ENCODE measurements at places on chromosomes 5 and 9.

DNA sequence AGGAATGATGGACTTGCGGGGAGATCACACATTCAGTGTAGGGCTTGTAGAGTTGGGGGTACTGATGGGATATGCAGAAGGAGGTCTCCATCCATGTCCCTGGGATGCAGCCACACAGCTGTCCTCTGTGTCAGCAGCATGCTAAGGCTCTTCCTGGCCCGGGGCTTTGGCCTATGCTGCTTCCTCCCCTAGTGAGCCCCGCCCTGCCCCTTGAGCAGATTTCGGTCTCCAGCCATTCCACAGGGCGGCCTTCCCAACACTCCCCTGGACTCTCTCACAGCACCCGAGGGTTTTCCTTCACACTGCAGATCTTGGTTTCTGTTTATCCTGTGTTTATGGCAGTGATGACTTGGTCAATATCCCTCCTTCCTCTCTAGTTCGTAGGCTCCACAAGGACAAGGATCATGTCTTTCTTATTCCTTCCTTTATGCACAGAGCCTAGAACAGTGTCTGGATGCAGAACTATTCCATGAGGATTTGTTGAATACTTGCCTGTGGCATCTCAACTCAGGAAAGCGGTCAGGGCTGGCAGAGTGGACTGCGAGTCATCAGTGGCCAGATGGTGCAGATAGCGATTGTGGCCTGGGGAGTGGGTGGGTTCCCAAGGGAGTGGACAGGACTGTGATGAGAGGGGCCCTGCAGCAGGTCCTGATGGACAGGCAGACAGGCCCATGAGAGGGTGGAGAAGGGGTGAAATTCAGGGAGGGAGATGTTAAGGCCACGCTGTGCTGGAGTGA, 114.2 kb downstream of the RGS3 start:
- no peak for DNase-seq

DNA sequence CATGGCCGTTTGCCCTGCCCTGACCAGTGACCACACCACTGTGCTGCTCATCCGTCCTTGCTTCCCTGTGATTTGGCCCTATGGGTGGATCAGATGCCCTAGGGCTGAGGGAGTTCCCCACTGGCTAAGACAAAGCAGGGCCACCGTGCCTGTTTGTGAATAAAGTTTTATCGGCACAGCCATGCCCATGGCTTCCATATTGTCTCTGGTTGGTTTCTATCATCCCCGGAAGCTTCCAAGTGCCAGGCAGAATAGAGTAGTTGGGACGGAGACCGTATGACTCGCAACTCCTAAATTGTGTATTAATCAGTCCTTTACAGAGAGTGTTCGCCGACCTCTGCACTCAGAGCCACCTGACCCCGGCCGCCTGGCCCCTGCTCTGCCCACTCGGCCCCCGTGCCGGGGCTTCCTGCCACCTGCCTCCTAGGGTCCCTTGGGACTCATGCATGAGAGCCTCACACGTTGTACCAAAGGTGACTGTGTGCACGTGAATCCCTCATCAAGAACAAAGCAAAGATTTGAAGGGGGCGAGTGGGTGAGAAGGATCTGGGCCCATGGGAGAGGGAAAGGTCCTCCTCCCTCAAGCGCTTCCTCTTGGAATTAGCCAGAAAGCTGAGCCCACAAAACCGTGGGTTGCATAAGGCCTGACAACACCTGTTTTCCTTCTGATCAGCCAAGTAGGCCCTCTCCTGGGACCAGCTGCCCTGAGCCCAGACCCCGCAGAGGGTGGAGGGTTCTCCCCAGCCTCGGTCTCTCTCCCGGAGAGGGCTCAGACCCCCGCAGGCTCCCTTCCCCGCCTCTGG, 11.7 kb upstream of the FCN2 start:
- no peak for DNase-seq

DNA sequence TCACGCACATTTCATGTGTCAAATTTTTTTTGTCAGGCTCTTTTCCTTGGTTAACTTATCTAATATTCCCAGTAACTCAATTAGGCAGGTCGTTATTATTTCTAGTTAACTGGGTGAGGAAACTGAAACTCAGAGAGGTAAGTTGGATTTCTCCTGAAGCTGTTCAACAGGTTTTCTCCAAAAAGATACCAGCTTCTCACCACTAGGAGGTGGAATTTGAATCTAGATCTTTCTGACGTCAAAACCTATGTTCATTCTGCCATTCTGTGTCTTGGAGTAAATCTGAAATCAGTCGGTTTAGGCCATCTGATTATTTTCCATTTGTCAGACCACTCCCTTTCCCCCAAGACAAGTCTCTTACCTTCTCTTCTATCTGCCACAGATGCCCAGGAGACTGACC, 572.9 kb downstream of the ACTL7B start:
- no peak for DNase-seq

GRCh38 chr5:545641-546375, 21.6 kb upstream of the SLC9A3 start:
- DNase-seq = no peak

- no peak for DNase-seq
Measured at GRCh38 chr9:81787747-81788632, 98.6 kb upstream of the TLE1 start.

DNA sequence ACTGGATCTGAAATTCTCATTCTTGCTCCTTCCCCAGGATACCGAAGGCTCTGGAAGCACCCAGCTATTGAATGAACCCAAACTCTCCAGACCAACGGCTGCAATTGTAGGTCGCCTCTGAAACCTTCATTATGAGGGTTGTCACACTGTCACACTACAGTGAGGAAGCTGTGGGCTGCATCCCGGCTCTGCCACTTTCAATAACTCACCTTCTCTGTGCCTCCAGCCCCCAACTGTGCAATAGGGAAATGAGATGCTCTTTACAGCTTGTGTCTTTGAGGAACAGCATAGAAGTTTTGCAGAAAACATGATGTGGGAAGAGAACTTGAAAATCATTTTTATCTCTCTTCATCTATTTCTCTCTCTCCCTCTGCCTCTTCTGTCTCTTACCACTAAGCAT, 69.6 kb upstream of the TGFBR1 start:
- no peak for DNase-seq

GRCh38 chr9:21828853-21829410, 26.5 kb downstream of the MTAP start:
- no peak for DNase-seq

- DNase-seq = no peak
Measured at GRCh38 chr5:7501061-7501460, 105.1 kb downstream of the ADCY2 start.

GRCh38 chr9:133524146-133524545, 613 bp downstream of the MYMK start:
- DNase-seq = no peak

DNA sequence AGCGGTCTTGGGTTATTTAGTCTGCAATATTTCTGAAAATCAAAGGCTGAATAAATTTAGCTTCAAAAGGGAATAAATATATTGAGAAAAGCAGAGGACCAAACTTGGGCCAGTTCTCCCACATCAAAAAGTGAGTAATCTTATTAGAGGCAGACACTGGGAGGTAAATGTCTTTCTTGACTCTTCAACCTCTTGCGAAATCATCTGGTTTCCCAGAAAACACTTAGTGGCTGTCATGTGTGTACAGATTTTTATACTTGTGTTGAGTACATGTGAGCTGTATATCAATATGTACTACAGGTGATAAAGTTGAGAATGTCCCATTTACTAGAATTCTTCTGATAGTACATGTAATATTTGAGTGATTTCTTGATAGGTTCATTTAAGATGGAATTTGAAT, 454.9 kb downstream of the PRR16 start:
- DNase-seq = no peak

DNA sequence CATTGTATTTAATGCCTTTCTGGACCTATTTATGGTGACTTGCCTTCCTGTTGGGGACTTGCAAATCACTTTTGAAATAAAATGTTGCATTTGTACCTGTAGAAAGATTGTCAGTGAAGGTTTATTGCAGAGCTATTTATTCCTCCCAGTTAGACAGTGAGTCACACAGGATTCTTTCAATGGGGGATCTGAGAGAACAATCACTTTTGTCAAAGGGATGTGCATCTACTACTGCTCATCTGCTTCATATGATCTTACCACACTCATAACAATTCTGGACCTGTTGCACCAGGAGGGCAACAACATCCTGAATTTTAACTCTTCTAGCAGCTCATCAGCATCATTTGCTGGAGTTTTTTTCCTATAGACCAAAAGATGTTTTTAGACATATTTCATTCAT, 66.8 kb downstream of the FBXL7 start:
- DNase-seq = no peak

GRCh38 chr9:16870596-16871335, at the start of gene BNC2:
Gene BNC2, minus strand, starts transcription at chr9:16870670. Its CDS starts 22 bp downstream, at chr9:16870648.
- no peak for DNase-seq

DNA sequence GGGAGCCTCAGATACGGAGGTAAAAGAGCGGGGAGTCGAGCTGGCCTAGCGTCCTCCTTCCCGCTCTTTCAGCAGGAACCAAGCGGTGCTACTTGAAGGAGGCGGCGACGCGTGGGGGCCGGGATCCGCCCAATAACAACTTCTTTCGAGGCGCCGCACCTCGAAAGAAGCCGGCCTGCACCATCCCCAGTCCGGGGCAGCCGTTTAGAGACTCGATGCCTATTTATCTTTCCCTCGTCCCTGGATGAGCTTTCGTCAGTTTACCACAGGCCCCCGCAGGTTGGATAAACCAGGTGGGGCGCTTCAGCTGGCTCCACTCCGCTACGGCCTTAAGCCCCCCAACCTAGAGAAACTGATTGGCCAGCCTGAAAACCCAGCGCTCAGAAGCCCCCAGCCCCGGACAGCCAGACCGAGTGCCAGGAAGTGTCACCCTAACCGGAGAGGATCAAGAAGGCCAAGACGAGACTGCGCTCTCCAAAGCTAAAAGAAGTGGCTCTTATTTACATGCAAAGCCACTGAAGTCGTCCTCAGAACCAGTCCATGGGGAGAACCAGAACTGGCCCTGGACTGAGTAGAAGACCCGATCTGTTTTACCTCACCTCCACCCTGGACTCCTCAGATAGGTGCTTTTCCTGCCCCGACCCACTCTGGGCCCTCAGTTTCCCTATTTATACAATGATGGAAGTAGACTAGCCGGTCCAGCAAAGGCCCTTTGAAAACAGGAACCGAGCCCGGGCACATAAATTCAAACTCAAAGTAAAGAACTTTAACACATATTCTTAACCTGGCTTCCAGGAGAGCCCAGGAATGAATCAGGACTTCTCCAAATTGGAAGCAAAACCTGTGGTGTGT, 1.4 kb downstream of the HAND1 start:
- DNase-seq = no peak

- DNase-seq = no peak
Measured at GRCh38 chr9:92875373-92875772, 2.5 kb downstream of the ZNF484 start.

DNA sequence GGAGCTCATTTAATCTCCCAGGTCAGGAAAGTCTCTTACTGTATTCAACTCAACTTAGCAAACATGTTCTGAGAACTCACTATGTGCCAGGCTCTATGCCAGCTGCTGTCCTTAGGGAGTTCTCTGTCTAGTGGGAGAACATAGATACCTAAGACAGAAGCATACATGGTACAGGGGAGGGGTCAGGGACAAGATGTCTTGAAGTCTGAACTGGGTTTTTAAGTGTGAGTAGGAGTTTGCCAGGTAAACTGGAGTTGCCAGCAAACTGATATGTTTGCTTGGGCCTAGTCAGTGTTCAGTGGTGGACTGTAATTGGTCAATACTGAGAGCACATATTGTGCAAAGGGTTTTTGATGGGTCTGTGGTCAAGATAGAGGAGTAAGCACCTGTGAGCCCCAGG, 18.3 kb upstream of the GLE1 start:
- DNase-seq = no peak

- no peak for DNase-seq
Measured at GRCh38 chr5:158819095-158819494, 280.6 kb downstream of the EBF1 start.

DNA sequence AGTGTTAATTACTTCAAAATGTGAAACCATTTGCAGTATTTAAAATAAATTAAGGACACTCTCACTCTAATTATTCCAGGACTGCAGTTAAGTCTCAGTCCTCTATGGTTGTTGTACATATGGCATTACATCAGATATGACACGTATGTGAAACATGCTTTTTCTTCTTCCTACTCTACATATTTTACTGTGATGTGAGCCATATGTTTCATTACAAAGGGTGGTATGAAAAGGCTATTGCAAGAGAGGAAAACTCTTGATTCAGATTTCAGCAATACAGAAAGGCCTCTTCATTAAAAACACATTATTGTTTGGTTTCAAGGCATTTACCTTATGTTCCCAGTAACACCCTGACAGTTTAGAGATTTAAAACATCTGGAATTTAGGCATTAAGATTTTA, 964.5 kb upstream of the DMAC1 start:
- DNase-seq = no peak
